GM12878 (cell line): ENCODE measurements at places on chromosomes 2 and 18. TPM values are rescaled to one million over a fixed set of nuclear protein-coding genes. Genes with fewer than 3 reads are reported as not detected.

AMER3 gene
- not detected in 2 replicates for total RNA-seq

DNA sequence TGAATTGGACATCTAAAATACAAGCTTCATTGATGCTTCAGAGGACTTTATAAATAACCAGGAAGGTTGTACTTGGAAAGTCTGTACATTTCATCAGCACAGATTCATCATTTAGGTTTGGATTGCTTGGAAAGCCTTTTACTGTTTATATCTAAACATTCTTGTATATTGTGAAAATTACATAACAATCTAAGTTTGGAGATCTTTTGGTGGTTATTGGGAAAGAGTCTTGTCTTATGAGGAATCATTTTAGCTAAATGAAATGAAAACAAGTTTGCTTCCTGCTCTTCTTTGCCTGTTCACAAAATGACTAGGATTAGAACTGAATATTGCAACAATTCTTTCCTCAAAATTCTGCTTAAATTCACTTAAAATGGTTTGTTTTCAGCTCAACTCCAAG is 79.3 kb downstream of the ABI2 start:
- no peak for DNase-seq

DNA sequence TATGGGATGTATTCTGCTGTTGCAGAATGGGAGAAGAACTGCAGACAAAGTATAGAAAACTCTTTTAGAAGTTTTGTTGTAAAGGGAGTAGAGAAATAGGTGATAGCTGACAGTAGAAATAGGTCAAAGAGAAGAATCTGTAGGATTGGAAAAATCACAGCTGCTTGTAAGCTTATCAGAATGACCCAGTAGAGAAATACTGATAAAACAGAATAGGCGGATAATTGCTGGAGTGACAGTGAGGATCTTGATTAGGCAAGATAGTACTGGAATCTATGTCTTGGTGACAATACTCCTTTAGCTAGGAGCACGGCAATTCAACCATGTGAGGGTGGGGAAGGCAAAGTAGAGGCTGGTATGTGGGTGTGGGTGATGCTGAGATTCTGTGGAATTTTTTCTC is 4.5 kb upstream of the SMAD4 start:
- no peak for DNase-seq

DNA sequence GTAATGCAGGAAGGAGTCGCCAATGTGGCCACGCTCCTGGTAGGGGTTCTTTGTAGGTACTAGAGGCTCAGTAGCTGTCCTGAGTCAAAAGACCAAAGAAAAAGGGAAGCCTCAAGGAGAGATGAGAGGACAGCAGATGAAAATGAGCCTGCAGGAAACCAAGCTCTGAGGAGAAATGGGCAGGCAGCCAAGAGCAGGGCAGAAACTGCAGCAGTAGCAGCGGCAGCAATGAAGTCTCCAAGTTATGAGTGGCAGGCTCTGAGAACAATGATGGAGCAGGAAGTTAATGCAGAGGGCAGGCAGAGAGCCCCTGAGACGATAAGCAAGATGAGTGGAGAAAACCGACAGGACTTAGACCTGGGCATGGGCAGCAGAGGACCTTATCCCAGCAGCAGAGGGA is 48.2 kb upstream of the TMEM200C start:
- DNase-seq: no peak

DNA sequence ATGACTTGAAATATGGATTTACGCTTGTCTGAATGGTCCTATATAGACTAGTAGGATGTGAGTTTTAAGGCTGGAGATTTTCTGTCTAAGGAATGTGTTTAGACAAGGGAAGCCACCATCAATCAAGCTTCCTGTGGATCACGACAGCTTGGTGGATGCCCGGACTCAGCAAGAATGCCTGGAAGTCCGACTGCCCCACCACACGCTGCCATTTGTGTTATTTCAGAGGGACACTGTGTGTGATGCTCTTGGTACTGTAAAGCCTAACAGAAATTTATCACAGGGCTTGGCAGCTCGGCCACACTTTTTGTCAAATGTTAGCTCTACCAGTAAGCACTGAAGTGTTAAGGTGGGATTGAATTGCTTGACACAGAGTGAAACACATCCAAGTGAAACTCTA is 127.1 kb upstream of the CDH7 start:
- no peak for DNase-seq
